ENCODE measurements at places on chromosomes 3 and 15.
A peak's percentile ranks its signal among the peaks of the same experiment; 100 is the strongest.

DNA sequence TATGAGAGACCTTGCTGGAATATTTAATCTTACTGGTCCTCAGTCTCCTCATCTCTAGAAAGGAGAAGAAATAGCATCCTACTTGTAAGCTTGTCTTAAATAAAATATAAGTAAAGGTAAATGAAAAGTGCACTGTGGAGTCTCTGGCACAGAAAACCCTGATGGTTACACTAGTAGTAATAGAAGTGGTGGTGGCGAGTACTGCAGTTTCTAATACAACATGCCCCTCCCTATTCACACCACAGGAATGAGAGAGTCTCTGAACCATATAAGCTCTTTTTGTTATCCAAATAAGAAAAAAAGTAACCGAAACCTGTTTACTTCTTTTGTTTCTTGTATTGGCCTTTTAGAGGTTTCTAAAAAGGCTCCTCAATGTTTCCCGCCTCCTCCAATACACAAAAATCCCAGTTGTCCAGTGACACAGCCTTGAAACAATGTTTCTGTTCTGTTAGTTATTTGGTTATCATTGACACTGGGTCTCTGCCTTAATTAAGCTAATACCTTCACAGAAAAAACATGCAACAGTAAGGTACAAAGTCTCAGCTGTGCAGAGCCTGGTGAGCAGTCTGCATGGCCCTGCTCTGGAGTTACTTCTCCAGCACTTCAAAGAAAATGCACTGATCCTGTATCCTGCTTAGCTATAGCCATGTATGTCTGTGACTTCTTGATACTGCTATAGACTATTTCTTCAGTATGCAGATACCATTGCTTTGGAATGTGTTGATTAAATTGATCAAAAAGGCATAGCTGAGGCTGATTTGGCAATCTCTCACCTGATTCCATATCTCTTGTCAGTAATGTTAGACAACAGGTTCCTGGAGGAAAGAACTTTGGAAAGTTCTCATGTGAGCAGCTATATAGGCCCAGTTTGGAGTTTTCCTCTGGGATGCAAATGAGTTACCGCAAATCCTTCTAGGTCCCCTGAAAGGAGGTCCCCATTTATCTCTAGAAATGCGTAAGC lies 315.6 kb upstream of the IL12A start:
- DNase-seq, result no peak

DNA sequence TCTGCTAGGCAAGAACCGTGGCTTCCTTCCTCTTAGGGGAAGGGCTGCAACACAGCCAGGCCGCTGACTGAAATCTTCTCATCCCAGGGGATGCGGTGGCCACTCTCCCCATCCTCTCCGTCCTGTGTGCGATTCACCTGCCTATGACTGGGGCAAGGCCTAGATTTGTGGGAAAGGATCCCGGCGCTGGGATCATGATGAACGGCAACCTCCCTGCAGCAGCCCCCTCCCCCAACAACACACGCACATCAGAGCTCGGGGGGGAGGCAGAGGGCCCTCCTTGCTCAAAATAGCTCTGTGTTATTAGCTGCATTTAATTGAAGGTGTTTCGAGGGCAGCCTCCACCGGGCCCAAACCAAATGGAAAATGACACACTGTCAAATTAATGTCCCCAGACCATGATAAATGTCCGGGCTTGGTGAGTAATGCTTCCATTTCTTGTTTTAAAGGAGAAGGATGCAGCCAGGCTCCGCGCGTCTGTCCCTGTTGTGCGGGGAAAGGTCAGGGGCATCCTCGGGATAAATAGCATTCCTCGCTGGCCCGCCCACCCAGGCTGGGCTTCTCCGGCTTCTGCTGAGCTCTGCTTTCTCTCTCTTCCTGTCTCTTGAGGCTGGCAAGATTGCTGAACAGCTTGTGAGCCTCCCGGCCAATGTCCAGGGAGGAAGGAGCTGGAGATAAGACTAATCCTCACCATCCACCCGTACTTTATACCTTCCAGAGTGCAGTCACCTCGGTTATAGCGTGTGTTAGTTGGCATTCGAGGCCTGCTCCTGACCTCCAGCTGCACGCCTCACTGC lies 56.4 kb upstream of the TLE3 start:
- no peak for DNase-seq

DNA sequence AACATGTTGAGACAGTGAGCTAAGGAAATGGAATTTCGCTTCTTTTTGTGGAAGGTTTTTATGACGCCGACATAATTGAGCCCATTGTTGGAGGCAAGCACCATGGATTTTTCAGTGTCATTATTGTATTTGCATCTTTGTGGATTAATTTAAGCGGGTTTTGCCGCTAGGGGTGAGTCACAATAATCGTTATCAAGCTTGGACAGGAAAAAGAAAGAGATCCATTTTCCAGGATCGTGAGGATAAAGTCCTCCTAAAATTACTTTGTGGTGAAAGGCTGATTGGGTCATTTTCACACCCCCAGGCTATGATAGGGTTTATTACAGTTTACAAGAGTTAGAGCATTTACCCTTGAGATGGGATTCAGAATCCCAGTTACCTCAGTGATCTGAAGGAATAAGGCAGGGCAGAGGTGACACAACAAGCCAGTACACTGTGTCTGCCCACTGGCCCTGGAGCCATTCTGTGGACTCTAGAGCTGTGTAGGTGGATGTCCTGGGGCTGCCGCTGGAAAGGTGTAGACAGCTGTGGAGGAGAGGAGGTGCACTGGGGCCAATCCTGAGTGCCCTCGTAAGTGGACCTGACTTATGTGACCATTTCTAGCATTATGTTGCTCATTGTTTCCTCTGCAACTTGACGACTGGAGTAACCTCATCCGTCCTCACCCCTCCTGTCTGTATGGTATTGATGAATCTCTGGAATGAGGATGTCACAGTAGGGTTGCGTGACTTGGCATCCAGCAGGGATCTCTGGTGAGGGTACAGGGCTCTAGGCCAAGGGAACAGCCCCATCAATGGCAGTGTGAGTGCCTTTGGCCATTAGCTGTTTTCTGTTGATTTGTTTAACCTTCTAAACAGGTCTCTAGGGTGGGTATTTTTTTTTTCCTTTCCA lies 370.1 kb downstream of the LRTM1 start:
- no peak for DNase-seq

DNA sequence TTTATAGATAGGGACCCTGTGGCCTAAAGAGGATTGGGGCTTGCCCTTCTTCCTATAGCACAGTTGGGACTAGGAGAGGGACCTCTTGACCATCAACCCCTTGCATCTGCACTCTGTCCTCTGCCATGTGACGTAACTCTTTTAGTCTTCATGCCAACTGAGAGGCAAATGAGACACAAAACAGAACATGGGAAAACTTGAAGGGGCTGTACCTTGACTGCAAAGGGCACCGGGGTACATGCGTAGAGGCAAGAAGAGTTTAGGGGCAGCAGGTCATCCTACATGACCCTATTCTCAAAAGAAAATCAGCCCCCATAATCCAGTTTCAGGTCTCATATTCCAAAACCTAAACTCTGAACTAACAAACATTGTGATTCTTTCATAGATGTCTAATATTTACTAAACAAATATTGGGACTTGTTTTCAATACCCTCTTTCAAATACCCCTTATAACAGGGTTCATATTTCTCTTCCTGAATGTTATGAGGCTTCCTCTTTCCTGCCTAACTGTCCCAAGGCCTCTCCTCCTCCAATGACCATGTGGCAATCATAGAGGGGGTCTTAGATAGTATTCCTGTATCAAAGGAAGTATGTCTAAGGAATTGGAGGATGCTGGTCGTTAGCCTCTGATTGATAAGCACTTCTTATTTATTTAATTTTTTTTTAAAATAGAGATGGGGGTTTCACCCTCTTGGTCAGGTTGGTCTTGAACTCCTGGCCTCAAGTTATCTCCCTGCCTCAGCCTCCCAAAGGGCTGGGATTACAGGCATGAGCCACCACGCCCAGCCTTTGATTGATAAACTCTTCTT lies 20.6 kb downstream of the ACKR2 start:
- no peak for DNase-seq

GRCh38 chr15:63112871-63113270 lies 8.8 kb upstream of the LACTB start:
- DNase-seq, result no peak

DNA sequence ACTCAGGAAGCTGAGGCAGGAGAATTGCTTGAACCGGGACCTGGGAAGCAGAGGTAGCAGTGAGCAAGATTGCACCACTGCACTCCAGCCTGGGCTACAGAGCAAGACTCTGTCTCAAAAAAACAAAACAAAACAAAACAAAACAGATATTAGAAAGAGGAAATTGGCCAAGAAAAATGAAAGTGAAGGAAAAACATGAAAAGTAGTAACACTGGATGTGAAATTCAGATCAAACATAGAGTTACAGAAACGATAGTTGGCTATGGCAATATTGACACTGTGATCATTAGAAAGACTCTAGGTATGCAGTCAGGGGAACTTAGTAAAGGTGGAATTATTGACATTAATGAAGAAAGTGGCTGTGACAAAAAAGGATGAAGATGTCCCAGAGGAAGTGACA lies 13.2 kb upstream of the TIPARP start:
- no peak for DNase-seq

GRCh38 chr15:86541540-86541939 lies 461.9 kb downstream of the AGBL1 start:
- no peak for DNase-seq

- peak; percentile 35 for DNase-seq
These were observed 41.4 kb downstream of the ROBO2 start for GRCh38 chr3:77081240-77081661.

DNA sequence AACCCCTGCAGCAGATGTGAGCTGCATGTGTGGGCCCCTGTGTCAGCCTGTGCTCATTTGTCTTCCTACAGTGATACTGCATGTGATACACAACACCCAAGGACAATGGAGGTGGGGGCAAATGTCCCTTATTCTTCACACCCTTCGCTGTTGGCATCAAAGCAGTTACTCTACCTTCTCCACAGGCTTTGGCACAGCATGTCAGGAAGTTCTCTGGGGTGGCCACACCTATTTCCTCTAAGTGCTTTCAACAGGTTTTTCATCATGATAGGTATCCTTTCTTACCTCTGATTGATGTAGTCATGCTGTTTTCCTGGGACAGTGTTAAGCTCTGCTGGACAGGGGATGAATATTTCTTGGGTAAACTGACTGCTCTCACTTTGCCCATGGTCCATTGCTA lies 29.5 kb downstream of the ZNF662 start:
- DNase-seq, result no peak

DNA sequence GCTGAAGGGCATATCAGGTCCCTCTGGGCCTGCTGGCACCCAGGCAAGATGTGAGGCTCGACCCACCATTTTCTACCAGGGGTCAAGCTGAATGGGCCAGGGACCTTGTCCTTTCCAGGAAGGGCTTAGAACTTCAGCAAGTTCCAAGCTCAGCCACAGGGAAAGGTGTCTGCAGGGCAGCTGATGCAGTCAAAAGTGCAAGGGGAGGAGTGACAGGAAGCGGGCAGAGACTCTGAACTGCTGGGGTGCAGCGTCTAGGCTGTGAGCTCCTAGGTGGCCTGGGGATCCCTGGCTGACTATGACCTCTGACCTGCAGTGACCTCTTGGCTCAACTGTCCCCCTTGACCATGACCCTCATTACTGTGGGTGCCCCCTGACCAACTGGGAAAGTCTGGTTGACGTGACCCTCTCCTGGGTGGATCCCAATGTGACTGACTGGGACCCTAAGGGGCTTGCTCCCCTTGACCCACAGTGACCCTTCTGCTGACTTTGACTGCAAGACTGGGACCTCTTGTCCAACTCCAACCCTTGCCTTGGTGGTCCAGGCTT lies 14.4 kb upstream of the SEC13 start:
- DNase-seq, result no peak

- no peak for DNase-seq
These were observed 17.5 kb upstream of the SPTSSB start for GRCh38 chr3:161388855-161389254.

GRCh38 chr3:42507252-42507651 lies 4.8 kb downstream of the VIPR1 start:
- DNase-seq, result no peak

- DNase-seq, result no peak
These were observed 84.4 kb upstream of the NR2F2 start for GRCh38 chr15:96246057-96246456.

- DNase-seq, result peak; percentile 96
These were observed 58.3 kb upstream of the TRAK1 start for GRCh38 chr3:42032693-42033349.

GRCh38 chr15:39472621-39473297 lies 108.1 kb upstream of the THBS1 start:
- peak; percentile 92 for DNase-seq

- no peak for DNase-seq
These were observed 46.0 kb downstream of the NSMCE3 start for GRCh38 chr15:29223640-29224039.

GRCh38 chr3:9746330-9746729 lies 3.4 kb upstream of the OGG1 start:
- peak; percentile 79 for DNase-seq

- DNase-seq, result peak; percentile 12
These were observed 63.1 kb upstream of the GOLGA6B start for GRCh38 chr15:72591361-72591760.

- no peak for DNase-seq
These were observed 73.0 kb downstream of the MGLL start for GRCh38 chr3:127749361-127749760.

DNA sequence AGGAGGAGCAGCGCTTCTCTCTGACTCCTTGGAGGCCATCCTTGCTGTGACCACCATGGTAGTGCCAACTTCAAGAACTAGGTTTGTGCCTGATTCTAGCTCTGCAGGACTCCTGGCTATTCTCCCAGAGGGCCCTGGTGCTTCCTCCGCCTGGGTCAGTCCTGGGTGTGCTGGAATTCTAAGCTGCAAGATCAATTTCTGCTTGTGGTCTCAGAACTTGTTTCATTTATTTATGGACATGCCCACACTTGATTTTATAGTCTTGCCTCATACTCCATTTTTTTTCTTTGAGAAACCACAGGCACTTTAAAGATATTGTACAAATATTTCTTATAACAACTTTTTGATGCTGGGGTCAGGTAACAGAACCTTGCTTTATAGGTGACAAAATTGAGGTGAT lies 87.6 kb downstream of the PDCD6IP start:
- no peak for DNase-seq

DNA sequence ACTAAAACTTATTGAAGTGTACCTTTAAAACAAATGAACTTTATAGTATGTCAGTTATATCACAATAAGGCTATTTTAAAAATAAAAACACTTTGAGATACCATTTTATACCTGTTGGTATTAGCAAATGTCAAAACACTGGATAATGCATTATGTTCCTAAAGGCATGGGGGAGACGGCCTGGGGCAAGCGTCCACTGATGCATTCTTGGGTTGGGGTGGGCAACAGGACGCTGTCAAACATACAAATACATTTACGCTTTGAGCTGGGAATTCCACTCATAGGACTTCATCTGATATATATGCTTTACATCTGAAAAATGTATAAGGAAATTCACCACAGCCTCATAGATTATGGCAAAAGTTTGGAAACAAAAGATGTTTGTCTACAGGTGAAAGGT lies 7.6 kb upstream of the GATA2 start:
- DNase-seq, result no peak

All from brain microvascular endothelial cell (primary cell).